ENCODE measurements at places on chromosomes 5 and 9. TPM values are rescaled to one million over a fixed set of nuclear protein-coding genes. Genes with fewer than 3 reads are reported as not detected.

MPDZ gene
- 49.2 TPM for total RNA-seq

C5 gene
- total RNA-seq, result 7.1 TPM

EIF4EBP3 gene
- total RNA-seq, result 20.1 TPM

DMRT3 gene
- total RNA-seq, result not detected

SPATA31E1 gene
- total RNA-seq, result not detected

CATSPER3 gene
- not detected for total RNA-seq

MARCOL gene
- not detected for total RNA-seq

STOM gene
- 472 TPM for total RNA-seq

WDR70 gene
- total RNA-seq, result 25.4 TPM

DNA sequence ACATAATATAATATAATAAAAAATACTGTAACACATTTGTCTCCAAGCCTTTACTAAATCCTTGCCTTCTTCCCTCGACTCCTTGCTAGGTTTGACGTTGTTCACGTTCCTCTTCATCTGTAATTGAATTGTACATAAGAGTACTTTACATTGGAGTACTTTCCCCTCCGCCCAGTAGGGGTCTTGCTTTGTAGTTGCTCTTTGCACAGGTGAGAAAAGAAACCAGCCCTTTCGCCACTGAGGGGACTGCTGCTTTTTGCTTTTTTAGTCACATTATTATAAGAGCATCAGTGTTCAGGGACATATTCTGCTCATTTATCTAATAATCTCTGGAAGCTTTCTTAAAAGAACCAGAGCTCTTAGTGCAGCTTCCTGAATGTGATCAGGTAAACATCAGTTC, 115.0 kb downstream of the CETN3 start:
- DNase-seq, result no peak
- H3K4me3 ChIP-seq, result no peak overlapping the region
- H3K27ac ChIP-seq, result no peak overlapping the region
- H3K4me1 ChIP-seq, result peaks cover 2% of the 10 kb centered on the region

- no peaks in the 10 kb centered on the region for H3K36me3 ChIP-seq
- H3K27ac ChIP-seq, result no peak overlapping the region
- no peak for DNase-seq
- no peaks in the 10 kb centered on the region for H3K27me3 ChIP-seq
- H3K4me3 ChIP-seq, result no peak overlapping the region
These were observed 115.6 kb downstream of the GPR21 start for GRCh38 chr9:123149067-123149466.

- peak; percentile 56 for DNase-seq
- no peak overlapping the region for H3K27ac ChIP-seq
- no peaks in the 10 kb centered on the region for H3K36me3 ChIP-seq
- no peaks in the 10 kb centered on the region for H3K4me1 ChIP-seq
These were observed 21.4 kb upstream of the SCGB3A1 start for GRCh38 chr5:180612683-180613082.

- H3K36me3 ChIP-seq, result no peaks in the 10 kb centered on the region
- no peak overlapping the region for H3K27ac ChIP-seq
- DNase-seq, result no peak
- H3K4me1 ChIP-seq, result no peaks in the 10 kb centered on the region
- H3K4me3 ChIP-seq, result no peak overlapping the region
These were observed 241.9 kb downstream of the IRX1 start for GRCh38 chr5:3837506-3837905.

DNA sequence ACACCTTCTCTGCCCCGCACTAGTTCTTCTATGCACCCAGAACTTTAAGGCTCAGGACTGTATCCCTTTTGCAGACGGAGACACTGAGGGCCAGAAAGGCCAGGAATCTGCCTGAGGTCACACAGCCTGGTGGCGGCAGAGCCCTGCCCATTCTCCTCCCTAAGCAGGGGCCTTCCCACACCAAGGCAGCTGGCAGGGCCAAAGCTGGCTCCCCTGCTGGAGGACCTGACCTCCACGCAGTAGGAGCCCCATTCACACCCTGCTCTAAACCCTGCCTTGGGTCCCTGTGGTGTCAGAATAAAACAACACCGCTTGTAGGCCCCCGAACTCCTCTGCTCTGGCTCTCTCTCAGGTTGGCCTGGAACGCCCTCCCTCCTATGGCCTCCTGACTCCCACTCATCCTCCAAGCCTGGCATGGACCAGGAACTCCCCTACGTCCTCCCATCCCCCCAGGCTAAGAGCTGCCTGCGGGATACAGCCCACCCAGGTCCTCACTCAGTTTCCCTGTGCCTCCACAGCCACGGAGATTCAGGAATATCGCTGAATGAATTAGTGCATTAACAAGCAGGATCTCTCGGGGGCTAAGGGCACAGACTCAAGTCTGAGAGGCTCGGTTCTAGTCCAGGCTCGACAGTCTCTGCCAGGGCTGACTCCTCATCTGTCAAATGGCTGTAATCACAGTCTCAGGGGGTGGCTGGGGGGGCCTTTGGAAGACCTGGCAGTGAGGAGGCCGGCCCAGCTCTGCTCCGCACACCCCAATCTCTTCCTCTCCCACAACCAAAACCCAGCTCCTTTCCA, 2.8 kb downstream of the ST6GALNAC6 start:
- no peaks in the 10 kb centered on the region for H3K27me3 ChIP-seq
- peak overlapping the region; percentile 4 for H3K4me3 ChIP-seq
- H3K4me1 ChIP-seq, result peaks cover 43% of the 10 kb centered on the region
- H3K27ac ChIP-seq, result peak overlapping the region; percentile 94
- no peak for DNase-seq
- peaks cover 52% of the 10 kb centered on the region for H3K36me3 ChIP-seq

DNA sequence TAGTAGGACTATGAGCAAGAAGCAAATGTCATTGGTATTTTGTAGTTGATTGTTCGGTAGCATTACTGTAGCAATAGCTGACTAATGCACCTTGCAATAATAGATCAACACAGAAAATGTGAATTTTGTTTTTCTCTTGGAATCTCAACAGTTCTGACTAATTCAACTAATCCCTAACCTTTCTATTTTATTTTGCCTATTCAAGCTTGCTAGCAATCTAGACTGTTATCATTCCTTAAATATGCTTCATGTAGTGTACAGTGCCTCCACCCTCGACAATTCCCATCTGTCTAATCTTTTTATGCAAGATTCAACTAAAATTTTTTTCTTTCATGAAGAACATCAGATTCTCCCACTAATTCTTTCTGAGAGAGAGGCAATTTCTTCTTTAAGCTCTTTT, 570.6 kb downstream of the PDE4D start:
- H3K4me3 ChIP-seq, result no peak overlapping the region
- H3K27me3 ChIP-seq, result no peaks in the 10 kb centered on the region
- no peaks in the 10 kb centered on the region for H3K4me1 ChIP-seq

DNA sequence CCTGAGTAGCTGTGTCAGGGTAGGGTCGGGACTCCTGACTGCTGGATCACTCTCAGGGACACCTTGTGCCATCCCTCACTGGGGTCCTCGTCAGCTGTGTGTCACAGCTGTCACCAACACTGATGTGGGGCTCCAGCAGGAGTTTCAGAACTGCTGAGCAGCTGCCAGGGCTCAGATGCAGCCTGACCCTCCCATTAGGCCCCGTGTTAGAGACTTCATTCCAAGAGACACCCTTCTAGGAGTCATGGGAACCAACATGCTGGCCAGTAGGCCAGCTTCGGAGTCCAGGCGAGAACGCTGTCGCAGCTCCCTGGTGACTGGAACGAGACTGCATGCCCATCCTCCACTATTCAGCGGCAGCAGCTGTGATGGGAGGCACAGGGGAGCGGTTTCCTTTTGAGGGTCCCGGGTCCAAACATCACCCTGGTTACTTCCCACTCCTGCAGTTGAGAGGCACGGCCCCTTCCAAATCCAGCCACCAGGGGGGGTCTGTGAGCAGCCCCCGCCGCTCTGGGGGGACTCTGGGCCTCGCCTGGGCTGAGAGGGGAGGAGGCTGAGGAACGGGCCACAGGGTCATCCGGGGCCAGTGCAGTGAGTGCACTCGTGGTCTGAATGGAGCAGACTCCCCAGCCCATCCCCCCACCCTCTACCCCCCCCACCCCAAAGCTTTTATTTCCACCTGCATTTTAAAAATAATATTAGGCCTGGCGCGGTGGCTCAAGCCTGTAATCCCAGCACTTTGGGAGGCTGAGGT, 12.6 kb upstream of the TCF7 start:
- no peaks in the 10 kb centered on the region for H3K27me3 ChIP-seq
- no peaks in the 10 kb centered on the region for H3K36me3 ChIP-seq
- no peaks in the 10 kb centered on the region for H3K4me1 ChIP-seq
- no peak overlapping the region for H3K27ac ChIP-seq
- DNase-seq, result peak; percentile 91

DNA sequence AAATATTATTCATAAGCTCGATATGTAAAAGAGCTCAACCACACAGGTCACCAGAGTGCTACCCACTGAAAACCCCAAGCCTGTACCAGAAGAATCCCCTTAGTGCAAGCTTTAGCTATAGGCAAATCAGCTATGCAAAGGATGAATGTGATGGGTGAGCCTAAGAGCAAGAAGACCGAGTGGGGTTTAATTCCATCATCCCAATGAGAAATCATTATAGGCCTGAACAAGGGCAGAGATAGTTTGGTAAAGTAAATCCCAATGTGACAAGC, 21.8 kb downstream of the ELOVL7 start:
- no peaks in the 10 kb centered on the region for H3K27me3 ChIP-seq
- H3K4me3 ChIP-seq, result no peak overlapping the region
- no peaks in the 10 kb centered on the region for H3K36me3 ChIP-seq
- no peaks in the 10 kb centered on the region for H3K4me1 ChIP-seq
- no peak for DNase-seq

GRCh38 chr5:143987751-143988560, 176.0 kb downstream of the HMHB1 start:
- no peak overlapping the region for H3K27ac ChIP-seq
- DNase-seq, result no peak
- H3K27me3 ChIP-seq, result no peaks in the 10 kb centered on the region
- H3K4me3 ChIP-seq, result no peak overlapping the region

DNA sequence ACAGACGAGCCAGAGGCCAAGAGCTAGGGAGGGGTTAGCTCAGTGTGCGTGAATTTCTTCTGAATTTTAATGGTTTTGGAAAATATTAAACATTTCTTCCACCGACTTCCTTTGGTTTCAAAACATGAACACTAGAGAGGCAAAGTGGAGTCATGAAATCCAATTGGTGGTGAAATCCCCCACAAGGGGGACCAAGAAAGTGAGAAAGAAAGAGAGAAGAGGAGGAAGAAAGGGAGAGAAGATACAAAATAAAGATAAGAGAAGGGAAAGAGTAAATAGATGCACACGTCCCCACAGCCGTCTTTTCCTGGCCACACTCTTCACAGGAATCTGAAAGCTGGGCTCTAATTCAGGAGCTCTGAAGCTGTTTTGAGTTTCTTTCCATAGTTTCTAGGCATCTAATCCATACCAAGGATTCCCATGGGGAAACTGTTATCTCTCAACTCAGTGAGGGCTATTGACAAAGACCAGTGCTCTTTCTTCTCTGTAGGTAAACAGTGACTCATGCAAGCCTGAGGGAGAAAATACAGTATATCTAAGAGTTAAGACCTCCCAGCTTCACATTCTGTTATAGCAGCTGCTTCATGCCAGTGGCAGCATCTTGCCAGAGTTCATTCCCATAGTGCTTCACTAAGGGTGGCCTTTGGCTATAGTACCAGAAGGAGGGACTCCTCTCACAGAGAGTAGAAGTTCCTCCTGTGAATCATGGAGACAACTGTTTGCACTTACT, 115.8 kb upstream of the LIFR start:
- H3K27ac ChIP-seq, result no peak overlapping the region
- no peaks in the 10 kb centered on the region for H3K4me1 ChIP-seq
- H3K36me3 ChIP-seq, result no peaks in the 10 kb centered on the region
- H3K4me3 ChIP-seq, result no peak overlapping the region

- H3K27me3 ChIP-seq, result no peaks in the 10 kb centered on the region
- H3K4me1 ChIP-seq, result peaks cover 35% of the 10 kb centered on the region
- no peak overlapping the region for H3K4me3 ChIP-seq
- H3K27ac ChIP-seq, result peak overlapping the region; percentile 76
- H3K36me3 ChIP-seq, result no peaks in the 10 kb centered on the region
These were observed 10.4 kb downstream of the UIMC1 start for GRCh38 chr5:176995896-176996767.

GRCh38 chr5:33937707-33938506, 1.7 kb downstream of the RXFP3 start:
- DNase-seq, result no peak
- peaks cover 12% of the 10 kb centered on the region for H3K27me3 ChIP-seq
- H3K27ac ChIP-seq, result no peak overlapping the region
- H3K4me3 ChIP-seq, result no peak overlapping the region
- H3K36me3 ChIP-seq, result no peaks in the 10 kb centered on the region
- H3K4me1 ChIP-seq, result peaks cover 15% of the 10 kb centered on the region

DNA sequence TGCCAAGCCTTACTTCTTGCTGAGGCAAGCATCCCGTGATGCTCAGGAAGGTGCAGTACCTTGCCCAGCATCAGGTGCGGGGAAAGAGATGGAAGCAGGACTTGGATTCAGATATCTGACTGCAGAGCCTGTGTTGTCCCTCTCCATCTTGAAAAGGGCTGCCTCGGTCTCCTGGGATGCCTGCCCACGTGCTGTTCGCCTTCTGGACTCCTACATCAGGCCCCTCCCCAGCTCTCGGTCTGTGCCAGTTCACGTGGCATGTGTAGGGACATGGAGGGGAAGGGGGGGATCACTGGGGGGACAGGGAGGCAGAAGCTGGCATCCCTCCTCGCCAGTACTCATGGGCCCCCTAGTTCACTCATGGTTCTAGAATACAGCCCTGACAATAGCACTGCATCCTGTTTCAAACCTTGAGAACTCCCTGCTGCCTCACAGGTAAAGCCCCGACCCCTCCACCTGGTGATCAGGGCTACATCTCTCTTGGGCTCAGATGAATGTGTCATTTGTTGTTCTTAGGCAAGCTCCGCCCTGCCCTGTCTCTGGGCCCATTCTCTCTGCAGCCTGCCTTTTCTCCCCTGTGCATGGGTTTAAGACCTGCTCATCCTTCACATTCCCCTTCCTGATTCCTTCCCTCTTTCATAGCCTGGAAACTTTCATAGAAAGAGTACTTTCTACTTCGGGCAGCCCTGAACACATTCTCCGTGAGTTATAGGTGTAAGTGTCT, 38.9 kb upstream of the SLC25A51 start:
- H3K4me3 ChIP-seq, result no peak overlapping the region
- peaks cover 63% of the 10 kb centered on the region for H3K4me1 ChIP-seq
- peak overlapping the region; percentile 65 for H3K27ac ChIP-seq
- H3K27me3 ChIP-seq, result no peaks in the 10 kb centered on the region
- no peak for DNase-seq
- peaks cover 34% of the 10 kb centered on the region for H3K36me3 ChIP-seq

DNA sequence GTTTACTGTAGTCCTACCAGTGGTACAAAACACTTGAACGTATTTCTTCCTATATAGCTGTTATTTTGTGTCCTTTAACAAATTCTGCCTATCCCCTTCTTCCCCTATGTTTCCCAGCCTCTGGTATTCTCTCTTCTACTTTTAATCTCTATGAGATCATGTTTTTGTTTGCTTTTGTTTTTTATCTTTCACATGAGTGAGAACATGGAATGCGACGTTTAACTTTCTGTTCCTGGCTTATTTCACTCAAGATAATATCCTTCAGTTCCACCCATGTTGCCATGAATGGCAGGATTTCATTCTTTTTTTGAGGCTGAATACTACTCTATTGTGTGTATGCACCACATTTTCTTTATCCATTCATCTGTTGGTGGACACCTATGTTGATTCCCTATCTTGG, 634.4 kb upstream of the WWC1 start:
- H3K27ac ChIP-seq, result no peak overlapping the region
- no peak overlapping the region for H3K4me3 ChIP-seq
- H3K27me3 ChIP-seq, result no peaks in the 10 kb centered on the region
- no peaks in the 10 kb centered on the region for H3K4me1 ChIP-seq

- no peak overlapping the region for H3K27ac ChIP-seq
- DNase-seq, result no peak
- H3K4me1 ChIP-seq, result peaks cover 43% of the 10 kb centered on the region
- H3K4me3 ChIP-seq, result no peak overlapping the region
These were observed 3.6 kb downstream of the FBXO38 start for GRCh38 chr5:148387325-148387724.

All from upper lobe of left lung (tissue), 6 donors.